ENCODE measurements at places on chromosomes 13 and 19.

GRCh38 chr13:62003452-62003851 lies 587.8 kb upstream of the PCDH20 start:
- DNase-seq: no peak

DNA sequence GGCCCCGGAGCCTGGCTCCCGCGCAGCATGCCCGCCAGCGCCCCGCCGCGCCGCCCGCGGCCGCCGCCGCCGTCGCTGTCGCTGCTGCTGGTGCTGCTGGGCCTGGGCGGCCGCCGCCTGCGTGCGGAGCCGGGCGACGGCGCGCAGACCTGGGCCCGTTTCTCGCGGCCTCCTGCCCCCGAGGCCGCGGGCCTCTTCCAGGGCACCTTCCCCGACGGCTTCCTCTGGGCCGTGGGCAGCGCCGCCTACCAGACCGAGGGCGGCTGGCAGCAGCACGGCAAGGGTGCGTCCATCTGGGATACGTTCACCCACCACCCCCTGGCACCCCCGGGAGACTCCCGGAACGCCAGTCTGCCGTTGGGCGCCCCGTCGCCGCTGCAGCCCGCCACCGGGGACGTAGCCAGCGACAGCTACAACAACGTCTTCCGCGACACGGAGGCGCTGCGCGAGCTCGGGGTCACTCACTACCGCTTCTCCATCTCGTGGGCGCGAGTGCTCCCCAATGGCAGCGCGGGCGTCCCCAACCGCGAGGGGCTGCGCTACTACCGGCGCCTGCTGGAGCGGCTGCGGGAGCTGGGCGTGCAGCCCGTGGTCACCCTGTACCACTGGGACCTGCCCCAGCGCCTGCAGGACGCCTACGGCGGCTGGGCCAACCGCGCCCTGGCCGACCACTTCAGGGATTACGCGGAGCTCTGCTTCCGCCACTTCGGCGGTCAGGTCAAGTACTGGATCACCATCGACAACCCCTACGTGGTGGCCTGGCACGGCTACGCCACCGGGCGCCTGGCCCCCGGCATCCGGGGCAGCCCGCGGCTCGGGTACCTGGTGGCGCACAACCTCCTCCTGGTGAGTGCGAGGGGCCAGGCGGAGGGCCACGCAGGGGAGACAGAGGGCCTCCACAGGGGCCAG lies at the start of gene KL:
KL (plus strand) TSS at position 10 of the 909 bp plus-strand sequence; CDS start at position 28, 18 bp downstream.
- DNase-seq: no peak

DNA sequence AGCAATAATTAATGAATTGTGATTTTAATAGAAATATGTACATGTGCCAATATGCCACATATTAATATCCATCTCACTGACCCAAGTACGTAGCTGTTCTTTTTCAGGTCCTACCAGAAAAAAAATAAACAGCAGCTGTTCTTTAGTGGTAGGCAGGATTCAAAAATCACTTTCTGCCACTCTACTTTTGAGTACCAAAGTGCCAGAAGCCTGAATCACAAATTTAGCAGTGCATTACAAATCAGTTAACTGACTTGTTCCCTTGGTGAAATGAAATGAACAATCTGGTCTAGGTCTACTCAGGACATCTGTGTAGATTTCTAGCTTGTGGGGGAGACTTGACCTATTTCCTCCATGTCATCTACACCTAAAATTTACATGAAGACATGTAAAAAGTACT lies 775.5 kb upstream of the GPC6 start:
- DNase-seq: no peak

DNA sequence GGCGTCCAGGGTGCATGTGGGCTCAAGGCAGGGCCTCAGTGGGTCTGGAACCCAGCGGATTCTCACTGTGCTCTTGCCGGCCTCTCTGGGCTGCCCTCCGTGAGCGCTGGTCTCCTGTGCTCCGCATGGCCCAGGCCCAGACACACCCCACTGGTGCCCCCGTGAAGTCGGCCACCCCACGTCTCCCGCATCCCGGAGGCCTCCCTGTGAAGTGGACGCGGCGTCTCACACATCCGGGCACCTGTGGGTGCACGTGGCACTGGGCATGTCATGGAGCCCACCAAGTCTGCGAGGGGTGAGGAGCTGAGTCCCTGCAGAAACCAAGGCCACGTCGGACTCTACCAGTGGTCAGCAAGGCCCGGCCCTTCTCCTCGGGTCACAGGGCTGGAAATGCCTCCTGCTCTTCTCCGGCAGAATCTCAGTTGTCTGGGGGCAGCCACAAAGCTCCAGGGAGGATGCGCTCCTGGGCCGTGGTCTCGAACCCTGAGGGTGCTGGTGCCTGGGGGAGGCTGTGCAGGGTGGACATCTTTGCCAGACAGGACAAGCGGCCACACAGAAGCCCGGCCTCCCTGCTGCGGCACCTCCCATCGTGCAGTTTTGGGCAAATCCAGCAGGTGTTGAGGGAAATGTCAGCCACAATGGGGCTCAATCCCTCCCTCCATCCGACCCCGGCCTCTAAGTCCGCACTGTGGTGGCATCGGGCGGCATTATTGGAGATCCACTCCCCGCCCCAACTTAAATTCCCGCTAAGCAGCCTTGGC lies 2.2 kb downstream of the C13orf46 start:
- no peak for DNase-seq

GRCh38 chr19:2529473-2529918 lies 53.6 kb downstream of the GADD45B start:
- DNase-seq: peak; percentile 59

DNA sequence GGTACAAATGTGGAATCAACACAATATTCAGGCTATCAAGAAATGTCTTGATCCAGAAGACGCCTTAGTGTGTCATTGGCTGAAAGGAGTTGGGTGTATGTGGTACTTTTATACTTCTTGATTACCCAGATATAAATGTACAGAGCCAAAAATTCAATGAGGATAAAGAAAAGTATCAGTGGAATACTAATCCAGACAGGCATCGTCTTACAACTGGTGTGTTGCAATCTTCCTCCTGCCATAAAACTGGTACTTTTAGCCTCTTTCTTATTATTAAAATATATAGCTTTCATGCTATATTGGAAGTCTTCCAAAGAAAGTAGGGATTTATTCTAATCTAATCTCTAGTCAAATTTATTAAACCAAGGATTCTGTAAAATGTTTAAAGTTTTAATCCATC lies 388.6 kb upstream of the MIR17HG start:
- no peak for DNase-seq

DNA sequence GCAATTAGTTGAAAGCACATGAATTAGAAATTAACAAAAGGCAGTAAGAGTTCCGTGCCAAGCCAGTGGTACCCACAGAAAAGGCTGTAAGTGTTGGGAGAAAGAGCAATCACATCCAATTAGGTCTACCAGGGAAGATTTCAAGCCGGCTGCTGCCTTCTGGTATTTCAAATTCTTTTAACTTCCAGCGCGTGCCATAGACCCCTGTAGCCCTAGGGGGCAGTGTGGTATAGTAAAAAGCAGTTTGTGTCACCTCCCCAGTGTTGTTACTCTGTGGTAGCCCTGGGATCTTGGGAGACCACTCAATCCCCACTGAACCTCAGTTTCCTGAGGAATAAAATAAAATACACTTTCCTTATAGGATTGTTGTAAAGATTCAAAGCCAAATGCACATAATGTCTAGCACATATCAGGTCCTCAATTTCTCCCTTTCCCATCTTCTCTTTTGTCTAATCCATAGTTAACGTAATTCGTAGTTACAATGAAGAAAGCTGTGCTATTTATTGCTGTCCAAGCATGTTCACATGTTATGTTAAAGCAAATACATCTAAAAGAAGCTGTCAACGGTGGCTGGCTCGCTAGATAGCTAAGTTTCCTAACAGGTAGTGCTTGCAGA lies 230.2 kb downstream of the TDRD3 start:
- DNase-seq: peak; percentile 10

- no peak for DNase-seq
Observed at GRCh38 chr19:15045506-15045905, 3.8 kb upstream of the CASP14 start.

- no peak for DNase-seq
Observed at GRCh38 chr19:57249329-57249728, 8.9 kb downstream of the ZNF805 start.

GRCh38 chr13:110463871-110464510 lies 97.5 kb downstream of the RAB20 start:
- no peak for DNase-seq

GRCh38 chr19:51331716-51332115 lies 10.2 kb downstream of the VSIG10L start:
- DNase-seq: no peak

DNA sequence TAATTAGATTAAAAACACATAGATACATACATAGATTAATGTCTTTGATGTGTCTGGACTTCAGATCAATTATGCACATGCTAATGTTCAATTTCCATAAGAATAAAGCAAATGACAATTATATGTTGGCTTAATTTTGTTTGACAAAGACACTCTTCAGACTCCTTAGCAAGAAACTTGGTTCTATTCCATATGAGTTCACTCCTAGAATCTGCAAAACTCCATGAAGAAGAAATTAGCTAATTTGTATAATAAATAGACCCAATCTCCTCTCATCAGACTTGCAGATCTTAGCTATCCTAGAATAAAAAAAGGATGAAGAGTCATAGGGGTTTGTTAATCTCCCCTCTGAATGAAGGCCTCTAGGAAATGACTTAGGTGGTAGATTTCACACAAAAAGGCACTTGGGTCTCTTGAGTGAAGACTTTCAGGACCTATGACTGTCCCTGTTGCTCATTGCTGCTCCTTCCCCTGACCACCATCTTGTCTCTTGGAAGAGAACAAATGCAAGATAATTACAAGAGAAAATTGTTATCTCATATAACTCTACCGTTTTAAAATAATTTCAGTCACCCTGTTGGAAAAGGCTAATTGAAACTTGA lies 302.2 kb downstream of the EFNB2 start:
- no peak for DNase-seq

- DNase-seq: no peak
Observed at GRCh38 chr19:9622531-9622930, 1.5 kb upstream of the ZNF561 start.

DNA sequence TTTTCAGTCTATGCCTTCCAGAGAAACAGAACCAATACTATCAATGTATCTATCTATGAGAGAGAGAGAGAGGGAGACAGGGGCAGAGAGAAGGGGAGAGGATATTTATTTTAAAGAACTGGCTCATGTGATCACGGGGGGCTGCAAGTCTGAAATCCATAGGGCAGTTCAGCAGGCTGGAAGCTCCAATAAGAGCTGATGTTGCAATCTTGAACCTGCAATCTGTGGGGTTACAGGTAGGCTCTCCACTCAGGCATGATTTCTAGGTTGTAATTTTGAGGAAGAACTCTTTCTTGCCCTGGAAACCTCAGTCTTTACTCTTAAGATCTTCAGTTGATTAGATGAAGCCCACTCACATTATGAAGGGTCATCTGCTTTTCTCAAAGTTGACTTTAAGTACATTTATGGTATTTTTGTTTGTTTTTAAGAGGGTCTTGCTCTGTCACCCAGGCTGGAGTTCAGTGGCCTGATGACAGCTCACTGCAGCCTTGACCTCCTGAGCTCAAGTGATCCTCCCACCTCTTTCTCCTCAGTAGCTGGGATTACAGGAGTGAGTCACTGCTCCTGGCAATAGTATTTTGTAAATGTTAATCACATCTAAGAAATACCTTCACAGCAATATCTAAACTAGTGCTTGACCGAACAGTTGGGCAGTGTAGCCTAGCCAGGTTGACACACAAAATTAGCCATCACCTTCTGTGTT lies 376.4 kb downstream of the FGF9 start:
- DNase-seq: peak; percentile 43

GRCh38 chr13:69389899-69390298 lies 717.7 kb upstream of the ATXN8OS start:
- no peak for DNase-seq

DNA sequence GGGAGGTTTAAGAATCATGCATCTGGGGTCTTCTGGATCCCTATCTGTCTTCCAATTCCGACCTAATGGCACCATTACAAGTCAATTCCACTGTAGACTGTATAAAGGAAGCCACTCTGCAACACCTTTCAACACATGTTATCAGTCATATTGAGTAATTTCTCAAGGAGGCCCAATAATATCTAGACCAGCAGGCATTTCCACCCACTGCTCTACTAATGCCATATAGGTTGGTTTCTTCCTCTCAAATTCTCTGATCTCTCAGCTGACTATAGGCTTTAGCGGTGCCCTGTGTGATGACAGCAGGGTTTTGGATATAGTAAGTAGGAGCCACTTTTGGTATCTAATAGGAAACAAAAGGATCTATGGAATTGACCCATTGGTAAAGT lies 12.4 kb upstream of the ITM2B start:
- DNase-seq: no peak

GRCh38 chr13:36129539-36129938 lies 1.6 kb downstream of the DCLK1 start:
- no peak for DNase-seq

- no peak for DNase-seq
Observed at GRCh38 chr13:49472186-49472585, 23.6 kb upstream of the PHF11 start.

DNA sequence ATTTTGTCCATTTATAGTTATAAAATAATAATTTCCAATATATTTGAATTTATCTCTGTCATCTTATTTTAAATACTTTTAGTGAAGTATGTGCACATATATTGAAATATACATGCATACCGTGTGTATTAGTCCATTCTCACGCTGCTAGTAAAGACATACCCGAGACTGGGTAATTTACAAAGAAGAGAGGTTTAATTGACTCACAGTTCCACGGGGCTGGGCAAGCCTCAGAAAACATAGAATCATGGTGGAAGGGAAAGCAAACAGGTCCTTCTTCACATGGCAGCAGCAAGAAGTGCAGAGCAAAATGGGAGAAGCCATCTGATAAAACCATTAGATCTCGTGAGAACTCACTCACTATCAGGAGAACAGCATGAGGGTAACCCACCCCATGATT lies 37.6 kb upstream of the FFAR2 start:
- no peak for DNase-seq

GRCh38 chr19:49591731-49592485 lies 926 bp downstream of the PRR12 start:
- peak; percentile 55 for DNase-seq

GRCh38 chr19:16340092-16340491 lies 15.5 kb downstream of the KLF2 start:
- no peak for DNase-seq

- no peak for DNase-seq
Observed at GRCh38 chr19:15091918-15092753, 10.1 kb downstream of the OR1I1 start.

- no peak for DNase-seq
Observed at GRCh38 chr13:72186730-72187422, 319.9 kb upstream of the DACH1 start.

GRCh38 chr19:41787055-41787454 lies 9.3 kb upstream of the CEACAM3 start:
- no peak for DNase-seq

- no peak for DNase-seq
Observed at GRCh38 chr13:38093425-38093824, 223.9 kb upstream of the TRPC4 start.

Data from NCI-H226 (cell line).